ENCODE measurements at places on chromosomes 4 and X.

DNA sequence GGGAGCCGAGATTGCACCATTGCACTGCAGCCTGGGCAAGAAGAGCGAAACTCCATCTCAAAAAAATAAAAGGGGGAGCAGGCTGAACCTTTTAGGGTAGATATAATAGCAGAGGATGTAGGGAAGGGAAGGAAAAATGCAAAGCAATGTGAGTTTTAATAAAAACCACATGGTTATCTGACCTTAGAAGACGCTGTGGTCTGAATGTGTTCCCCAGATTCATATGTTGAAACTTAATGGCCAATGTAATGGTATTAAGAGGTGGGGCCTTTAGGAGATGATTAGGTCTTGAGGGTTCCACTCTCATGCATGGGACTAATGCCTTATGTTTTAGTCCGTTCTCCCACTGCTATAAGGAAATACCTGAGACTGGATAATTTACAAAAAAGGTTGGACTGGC lies 114.1 kb upstream of the STX18 start:
- DNase-seq, result no peak

- no peak for DNase-seq
Measured at GRCh38 chrX:50180073-50180940, 20.5 kb downstream of the AKAP4 start.

DNA sequence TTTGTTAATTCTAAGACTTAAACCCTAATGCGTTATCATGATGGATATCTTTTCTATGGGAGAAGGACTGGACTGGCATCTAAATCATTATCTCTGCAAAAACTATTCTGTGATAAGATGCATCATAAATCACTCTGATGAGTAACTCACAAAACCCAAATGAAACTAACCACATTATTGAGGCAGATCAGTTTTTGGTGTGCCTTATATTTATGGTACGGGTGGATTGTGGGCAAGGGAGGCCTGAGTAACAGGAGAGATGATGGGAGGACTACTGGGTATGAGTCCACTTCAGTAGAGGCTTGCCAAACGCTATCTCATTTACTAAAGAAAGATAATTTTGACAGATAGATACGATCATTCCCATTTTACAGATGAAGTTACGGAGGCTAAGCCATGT lies 66.4 kb upstream of the GUCY1A1 start:
- DNase-seq, result no peak

DNA sequence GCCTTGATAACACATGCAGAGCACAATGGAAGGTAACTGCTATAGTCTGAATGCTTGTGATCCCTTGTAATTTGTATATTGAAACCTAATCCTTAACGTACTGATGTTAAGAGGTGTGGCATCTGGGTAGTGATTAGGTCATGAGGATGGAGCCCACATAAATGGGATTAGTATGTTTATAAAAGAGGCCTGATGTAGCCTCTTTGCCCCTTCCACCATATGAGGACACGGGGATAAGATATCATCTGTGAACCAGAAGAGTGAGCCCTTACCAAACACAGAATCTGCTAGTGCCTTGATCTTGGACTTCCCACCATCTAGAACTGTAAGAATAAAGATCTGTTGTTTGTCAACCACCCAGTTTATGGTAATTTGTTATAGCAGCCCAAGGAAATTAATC lies 1074.2 kb upstream of the INTU start:
- DNase-seq, result no peak

- DNase-seq, result no peak
Measured at GRCh38 chr4:106473515-106473914, 104.9 kb upstream of the GIMD1 start.

DNA sequence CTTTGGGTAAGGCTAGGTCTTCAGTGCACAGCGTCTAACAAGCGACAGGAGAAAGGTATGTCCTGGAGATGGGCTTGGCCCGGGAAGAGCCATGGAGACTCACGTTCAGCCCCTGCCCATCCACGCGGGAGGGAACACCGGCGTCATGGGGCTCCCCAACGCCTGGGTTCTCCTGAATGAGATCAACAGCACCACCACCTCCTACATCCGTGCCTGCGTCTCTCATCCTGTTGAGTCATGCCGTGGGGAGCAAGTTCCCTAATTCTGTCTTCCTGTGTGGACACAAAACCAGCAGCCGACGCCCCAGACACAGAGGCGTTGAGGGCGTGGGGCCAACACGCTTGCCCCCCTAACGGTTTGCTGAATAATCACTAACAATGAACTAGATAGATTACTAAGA lies 20.1 kb upstream of the IL3RA start:
- DNase-seq, result peak; percentile 12

DNA sequence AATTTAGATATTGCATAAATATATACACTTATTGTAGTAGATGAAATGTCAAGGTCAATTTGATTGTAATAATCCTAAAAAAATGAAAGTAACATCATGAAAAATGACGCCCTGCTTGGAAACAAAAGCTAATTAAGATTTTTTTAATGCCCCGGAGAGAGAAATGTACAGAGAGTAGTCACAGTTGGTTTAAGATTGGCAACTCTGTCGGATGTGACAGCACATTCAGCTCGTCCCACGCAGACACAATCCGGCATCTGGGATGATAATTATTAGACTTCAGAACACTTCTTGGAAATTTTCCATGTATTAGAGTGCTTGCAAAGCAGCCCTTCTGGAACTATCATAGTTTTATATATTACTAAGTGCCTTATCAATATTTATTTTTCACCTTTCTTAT lies 478.0 kb downstream of the PDHA2 start:
- no peak for DNase-seq

- no peak for DNase-seq
Measured at GRCh38 chr4:65968831-65969558, 298.7 kb upstream of the EPHA5 start.

- no peak for DNase-seq
Measured at GRCh38 chr4:1052231-1052671, 40.8 kb downstream of the FGFRL1 start.

DNA sequence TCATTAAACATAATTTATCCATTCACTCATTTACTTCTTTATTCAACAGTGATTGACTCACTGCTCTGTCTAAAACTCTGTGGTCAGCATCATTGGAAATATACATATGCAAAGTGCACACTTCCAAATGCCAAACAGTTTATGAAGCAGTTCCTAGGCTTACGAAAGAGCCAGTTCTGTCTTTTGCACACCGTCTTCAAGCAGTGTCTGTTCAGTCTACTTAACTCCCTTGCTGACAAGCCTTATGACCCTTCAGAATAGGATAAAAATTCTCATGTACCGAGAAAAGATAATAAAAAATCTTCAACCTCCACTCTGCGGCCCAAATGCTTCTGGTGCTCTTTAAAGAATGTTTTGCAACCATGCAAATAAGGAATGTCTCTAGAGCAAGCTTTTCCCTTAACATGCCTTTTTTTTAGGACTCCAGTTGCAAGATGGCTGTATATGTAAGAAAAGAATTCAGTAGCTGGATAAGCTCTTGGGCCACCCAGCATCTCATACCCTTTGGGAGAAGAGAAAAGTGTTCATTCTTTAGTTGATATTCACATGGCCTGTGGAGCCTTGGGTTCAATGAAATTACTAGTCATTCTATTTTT lies 1037.0 kb upstream of the SLIT2 start:
- DNase-seq, result no peak

- no peak for DNase-seq
Measured at GRCh38 chr4:152998861-152999260, 62.7 kb downstream of the FHDC1 start.

DNA sequence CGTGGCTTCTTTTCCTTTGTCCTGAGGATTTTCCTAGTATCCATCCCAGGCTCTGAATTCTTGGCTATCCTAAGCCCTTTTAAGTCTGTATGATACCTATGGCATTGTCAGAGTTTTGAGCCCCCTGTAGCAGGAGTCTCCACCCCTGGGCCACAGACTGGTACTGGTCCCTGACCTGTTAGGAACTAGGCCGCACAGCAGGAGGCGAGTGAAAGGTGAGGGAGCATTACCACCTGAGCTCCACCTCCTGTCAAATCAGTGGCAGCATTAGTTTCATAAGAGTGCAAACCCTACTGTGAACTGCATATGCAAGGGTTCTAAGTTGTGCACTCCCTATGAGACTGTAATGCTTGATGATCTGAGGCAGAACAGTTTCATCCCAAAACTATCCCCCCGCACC lies 216.1 kb downstream of the RAPGEF2 start:
- DNase-seq, result no peak

DNA sequence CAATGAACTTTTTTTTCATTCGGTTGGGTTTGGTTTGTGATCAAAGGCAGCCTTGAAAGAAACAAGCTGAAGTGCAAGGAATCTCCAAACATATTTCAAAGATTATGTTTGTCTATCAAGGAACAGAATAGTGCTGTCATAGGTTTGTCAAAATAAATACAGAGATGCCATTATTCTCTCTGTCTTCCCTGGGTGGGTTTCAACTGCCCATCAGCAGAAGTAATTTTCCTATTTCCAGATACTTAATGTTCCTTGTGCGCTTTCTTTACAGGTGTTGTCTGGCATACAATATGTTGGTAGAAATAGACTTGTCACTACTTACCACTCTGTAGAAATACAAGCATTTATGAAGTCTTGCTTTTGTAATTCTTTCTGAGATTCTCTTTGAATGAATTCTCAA lies 294.9 kb downstream of the PDHA2 start:
- no peak for DNase-seq

Data from dermis microvascular lymphatic vessel endothelial cell (primary cell).